ENCODE measurements at places on chromosomes 3 and 15.

DNA sequence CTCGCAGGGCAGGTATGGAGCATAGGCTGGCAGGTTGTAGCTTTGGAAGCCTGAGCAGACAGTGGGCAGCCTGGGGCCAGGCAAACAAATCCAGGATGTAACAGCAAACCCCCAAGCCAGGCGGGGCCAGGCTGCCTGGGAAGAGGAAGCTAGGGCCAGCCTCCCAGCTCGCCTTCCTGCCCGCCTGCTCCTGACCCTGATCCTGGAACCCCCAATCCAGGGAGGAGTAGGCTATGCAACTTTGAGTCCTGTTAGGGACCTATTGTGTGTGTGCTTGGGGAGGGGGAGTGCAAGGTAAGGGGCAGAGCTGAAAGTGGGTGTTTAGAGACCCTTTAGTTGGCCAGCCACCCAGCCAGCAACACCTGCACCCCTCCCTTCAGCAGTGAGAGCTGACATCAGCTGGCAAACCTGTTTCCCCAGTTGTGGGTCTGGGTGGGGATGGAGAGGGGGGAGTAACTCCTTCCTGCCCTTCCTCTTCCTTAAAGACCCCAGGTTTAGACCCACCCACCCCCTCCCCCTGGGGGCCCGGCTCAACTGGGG is 2.5 kb downstream of the NBEAL2 start:
- no peak for DNase-seq

GRCh38 chr3:191136347-191136746 is 62.7 kb upstream of the OSTN start:
- no peak for DNase-seq

DNA sequence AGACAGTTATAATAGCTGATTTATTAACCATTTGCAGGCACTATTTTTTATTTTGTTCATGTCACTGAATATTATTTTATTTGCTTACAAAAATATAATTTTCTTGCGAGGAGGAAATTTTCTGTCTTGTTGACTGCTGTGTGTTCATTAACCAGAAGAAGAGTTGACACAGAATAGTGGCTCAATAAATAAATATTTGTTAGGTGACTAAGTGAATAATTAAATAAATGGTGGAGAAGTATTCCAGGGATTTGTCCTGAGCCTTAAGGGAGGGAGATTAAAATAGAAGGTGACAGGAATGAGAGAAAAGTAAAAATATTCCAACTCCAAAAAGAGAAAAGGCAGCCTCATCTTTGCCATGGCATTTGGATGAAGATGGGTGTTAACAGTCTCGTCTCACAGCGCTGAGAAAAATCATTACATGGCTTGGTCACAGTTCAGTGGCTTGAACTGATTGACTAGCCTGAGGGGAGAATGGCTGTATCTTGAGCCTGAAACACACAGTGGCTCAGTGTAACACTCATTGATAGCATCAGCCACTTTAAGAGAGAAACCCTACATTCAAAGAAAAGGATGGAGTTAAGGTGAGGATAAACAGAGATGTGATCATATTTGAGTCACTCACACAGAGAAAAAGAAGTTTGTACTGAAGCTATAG is 449.9 kb upstream of the NAALADL2 start:
- no peak for DNase-seq

DNA sequence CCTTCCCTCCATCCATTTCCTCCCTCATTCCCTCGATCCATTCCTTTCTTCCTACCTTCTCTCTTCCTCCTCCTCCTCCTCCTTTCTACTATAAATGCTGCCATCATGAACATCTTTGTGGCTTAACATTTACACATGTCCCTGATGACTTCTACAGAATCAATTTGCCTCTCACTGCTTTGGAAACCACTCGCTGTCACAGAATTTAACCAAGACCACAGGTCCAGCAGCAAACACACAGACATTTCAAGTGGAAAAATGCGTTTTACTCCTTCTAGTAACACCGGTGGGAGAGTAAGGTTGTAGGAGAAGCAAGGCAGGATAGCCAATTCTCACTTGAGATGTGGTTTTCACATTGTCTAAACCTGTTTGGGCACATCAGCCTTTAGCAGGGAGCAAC is 101.4 kb upstream of the LRIG1 start:
- DNase-seq: no peak

DNA sequence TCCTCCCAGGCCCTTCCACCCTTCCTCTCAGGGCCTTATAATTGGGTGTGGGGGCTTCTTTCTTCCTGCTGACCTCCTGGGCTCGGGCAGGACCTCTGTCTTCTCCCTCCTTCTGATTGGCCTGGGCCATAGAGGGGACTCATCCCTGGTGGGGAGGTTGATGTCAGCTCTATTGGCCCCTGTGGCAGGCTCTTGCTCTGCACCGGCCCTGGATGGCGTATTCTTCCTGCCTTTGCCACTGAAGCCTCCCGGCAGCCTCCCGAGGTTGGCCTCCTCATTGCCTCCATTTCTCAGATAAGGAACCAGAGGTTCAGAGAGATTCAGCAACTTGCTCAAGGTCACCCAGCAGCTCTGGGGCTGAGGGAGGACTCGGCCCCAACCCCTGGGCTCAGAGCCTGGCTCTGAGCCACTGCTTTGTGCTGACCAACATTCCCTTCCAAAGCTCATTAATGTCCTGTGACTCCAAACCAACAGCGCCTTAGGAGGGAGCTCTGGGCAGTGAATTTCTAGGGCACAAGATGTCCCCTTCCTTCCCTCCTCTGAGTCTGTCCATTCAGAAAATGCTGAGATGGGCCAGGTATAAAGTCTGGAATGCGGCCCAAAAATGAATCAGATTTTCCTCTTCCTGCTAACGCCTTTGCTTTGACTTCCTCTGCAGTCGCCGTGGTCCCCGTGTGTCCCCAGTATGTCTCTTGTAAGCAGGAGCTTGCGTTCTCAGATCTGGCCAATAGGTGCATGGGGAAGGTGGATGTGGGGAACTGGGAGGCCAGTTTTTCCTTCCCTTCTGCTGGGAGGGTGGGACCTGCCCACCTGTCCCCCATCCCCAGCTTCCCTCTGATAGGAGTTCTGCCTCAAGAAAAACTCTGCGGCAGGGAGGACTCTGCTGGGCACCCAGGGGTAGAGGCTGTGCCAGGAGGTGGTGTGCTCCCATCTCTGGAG is 74.2 kb downstream of the HMCES start:
- DNase-seq: no peak

GRCh38 chr15:72358650-72359171 is 17.1 kb downstream of the HEXA start:
- DNase-seq: no peak

- DNase-seq: no peak
Observed at GRCh38 chr15:32636908-32637567, 4.5 kb upstream of the SCG5 start.

DNA sequence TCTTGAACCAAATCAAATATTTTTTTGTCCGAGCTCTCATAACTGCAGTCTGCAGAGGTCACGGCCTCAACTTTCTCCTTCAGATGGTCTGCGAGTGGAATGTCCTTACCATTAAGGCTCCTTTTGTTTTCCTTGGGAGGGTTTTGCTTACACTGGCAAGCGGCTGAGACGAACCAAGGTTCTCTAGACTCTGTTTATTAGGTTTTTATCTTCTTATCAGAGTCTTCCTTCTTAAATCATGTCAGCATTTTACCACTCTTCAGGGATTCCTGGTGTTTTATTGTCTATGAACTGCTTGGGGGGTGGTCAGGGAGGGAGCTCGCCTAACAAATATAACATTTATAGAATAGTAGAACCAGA is 773.7 kb upstream of the NR2F2 start:
- DNase-seq: no peak

DNA sequence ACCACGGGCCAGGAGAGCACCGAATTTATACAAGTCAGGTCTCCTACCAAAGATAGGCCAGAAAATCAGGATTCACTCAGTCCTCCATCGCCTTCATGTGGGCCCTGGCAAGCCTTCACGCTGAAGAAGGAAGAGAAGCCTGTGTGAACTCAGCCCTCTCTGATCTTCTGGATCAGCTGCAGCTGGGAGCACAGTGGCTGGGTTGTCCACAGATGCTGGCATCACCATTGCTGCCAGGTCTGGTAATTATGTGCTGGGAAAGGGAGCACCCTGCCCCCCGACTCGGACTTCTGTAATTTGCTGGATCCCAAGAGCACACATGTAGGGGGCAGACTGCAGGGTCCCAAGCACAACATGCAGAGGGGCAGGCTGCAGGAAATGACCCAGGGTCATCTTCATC is 12.4 kb upstream of the PDE8A start:
- no peak for DNase-seq

DNA sequence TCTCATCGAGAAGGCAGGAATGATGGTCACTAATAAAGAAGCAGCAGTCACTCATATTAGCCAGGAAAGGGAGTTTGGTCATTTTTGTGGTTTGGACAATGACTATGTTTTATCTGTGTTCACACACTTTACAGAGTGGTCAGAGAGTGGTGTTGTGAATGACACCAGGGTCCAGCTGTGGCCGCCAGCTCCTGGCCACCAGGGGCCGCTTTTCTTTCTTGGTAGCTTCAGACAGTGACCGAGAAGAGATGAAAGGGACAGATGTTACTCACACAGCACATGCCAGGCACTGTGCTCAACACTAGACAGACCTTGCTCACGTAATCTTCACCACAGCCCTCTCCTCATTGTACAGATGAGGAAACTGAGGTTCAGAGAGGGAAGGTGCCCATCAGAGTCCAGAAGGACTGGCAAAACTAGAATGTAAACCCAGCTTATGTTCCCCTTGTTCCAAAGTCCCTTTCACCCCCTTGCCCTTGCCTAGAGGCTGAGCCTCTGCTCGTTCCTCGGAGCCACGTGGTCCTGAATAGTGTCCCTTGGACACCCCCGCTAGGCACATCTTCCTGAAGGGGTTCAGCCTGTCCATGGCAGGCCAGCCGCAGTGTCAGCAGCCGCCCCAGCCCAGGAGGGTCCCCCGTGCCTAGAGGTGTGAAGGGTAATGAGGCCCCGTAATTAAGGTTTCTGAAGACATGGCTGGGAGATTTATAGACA is 55.6 kb downstream of the CYP11A1 start:
- DNase-seq: no peak

DNA sequence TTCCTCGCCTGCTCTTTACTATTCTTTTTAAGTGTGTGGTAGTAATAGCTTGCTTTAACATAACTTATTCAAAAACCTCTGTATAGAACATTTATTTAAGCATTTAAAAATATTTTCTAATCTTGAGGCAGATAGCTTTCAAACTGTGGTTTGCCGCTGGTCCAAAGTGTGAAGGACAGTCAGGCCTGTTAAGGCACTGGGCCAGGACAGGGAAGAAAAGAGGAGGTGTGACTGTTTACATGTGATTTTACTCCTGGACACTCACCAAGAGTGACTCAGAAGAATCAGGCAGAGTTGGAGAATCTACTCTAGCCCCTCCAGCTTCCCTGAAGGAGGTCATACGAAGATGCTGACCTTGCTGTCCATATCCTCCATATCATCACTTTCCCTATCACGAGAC is 44.7 kb downstream of the CEP152 start:
- no peak for DNase-seq

- DNase-seq: no peak
Observed at GRCh38 chr3:152377184-152377570, 108.4 kb downstream of the MBNL1 start.

- no peak for DNase-seq
Observed at GRCh38 chr3:139930211-139930610, 4.8 kb upstream of the CLSTN2 start.

DNA sequence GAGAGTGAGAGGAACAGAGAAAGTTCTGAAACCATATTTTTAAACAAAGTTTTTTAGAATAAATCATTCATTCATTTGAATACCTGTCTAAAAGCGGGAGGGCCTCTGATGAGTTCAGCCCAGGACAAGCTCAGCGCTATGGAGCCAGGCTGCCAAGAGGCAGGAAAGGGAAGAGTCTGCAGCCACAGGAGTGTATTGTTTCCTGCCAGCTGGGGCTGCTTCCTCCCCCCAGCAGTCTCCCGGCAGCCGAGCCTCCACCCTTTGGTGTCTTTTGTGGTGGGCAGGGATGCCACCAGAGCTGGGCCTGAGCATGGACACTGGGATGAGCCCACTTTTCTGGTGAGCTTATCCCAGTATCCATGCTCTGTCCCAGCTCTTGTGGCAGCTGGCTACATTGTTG is 199.5 kb upstream of the TPRG1 start:
- DNase-seq: no peak

DNA sequence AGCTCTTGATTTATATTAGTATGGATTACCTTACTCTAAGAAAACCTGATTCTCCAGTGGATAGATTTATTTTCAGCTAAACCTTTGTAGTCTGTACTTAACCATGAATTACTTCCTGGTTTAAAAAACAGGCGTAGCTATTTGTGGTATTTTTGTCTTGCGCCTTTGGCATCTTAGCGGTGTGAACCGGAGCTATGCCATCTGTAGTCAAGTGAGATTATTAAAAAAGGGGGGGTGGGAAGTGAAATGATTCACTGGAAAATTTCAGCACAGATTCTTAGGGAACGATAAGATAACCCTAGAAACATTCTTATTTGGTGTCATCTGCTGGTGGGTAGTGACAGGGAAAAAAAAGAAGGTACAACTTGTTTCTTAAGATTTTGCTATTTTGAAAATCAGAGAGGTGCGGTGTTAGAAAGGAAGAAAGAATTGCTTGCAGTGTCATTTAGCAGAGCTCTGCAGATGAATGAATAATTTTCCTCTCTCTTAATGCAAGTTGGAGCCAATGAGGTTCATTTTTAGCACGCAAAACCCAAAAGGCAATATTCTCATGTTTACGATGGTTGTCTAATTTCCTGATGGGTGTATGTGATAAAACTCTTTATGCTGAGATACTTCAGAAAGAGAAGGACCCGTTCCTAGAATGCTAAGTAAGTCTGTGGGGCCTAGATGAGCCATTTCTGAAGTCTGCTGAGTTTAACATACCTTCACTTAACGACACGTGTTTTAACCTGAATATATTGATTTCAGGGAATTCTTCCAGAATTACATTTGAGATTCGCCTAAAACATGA is 44.0 kb downstream of the PSMD6 start:
- DNase-seq: no peak

- DNase-seq: no peak
Observed at GRCh38 chr3:72102112-72102616, 317.2 kb upstream of the PROK2 start.

- no peak for DNase-seq
Observed at GRCh38 chr3:158085358-158085757, 20.9 kb downstream of the SHOX2 start.

- DNase-seq: no peak
Observed at GRCh38 chr15:31020542-31020941, 29.1 kb upstream of the MTMR10 start.

DNA sequence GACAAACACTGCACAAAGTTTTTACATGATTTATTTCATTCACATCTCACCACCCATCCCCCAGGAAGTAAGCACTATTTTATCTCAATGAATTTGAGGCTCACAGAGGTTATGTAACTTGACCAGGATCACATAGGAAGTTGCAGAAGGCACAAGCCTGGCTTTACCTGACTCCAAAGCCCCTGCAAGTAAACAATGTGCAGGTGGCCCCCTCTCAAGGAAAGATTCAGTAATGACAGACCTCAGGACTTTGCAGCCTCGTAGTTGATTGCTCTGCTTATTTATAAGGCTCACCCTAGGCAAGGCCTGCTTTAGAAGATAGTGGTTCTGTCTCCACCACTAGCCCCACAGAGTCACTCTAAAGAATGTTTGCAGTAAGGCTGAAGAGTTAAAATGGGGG is 79.8 kb upstream of the MDFIC2 start:
- no peak for DNase-seq

Measured in NCI-H2081 treated with DMSO at 0.1 percent for 48 hours (cell line).